ENCODE measurements at places on chromosomes 3 and 15.

DNA sequence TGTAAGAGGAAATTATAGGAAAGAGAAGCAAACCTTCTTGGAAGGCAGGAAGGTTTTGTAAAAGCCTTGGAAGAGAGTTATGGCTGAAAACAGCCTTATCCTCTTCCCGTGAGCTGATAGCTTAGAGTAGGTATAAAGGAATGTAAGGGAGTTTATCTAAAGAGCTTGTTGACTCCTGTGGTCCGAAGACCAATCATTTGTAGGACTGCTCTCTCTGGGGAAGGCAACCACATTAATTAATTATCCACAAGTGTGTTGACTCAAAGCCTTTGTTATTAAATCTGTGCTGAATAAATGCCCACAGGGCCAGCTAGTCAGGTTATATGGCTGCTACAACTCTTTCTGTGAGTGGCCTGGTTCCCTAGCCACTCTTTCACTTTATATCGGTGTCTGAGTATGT, 452.1 kb upstream of the RASGRP1 start:
- no peak for DNase-seq

DNA sequence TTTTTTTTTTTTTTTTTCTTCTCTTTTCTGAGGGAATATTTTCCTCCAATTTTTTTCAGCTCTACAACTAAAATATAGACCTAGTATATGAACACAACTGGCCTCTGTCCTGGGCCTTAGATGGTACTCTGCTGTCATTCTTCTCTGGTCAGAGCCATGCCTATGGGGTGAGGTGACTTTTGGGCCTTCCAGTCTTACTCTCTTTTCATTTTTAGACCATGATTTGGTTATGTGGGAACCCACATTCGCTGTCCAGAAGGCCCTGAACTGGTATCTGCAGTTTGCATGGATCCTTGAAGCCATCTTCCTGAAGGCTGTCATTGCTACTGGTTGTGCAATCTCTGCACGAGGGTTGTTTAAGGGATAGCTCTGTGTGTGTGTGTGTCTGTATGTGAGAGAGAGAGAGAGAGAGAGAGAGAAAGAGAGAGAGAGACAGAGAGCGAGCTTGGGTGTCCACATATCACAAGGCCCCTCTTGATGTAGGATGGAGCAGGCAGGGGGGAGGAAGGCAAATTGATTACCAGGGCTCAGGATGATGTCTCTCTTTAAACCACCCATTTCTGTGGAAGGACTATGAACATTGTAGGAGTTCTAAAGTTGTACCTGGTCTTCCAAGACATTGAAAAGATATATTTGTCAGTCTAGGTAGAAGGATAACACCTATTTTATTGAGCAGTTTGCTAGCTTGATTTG, 6.9 kb downstream of the TGFBR2 start:
- no peak for DNase-seq

DNA sequence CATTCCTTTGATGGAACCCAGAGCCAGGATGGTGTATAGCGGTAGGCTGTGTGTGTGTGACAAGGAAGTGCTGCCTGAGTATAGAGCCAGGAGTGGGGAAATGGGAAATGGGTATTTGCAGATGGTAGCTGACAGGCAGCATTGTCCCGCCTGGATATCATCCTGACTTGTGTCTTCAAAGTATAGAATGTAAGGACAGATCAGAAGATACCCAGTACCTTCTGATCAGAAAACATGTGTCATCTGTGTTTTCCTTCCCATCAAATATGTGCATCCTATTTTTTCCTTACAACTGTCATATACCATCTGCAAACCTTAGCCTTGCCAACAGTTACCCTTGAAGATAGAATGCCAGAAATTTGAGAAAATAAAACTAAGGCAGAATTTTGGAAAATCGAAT, 146.2 kb upstream of the CBLB start:
- DNase-seq, result no peak

DNA sequence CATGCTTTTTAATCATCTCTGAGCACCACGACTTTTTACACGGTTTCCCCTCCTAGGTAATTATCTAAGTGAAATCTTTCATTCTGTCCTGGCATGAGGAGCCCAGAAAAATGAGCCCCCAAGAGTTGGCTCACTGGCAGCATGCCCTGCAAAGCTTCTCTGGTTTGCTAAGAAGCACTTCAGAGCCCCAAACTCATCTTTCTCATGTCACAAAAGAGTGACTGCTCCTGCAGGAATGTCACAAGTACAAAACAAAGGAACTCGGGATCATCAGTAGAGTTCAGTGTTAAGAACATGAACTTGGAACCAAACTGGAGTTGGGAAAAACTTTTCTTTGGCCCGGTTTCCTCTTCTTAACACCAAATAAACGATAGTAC, 123.9 kb downstream of the FOXB1 start:
- no peak for DNase-seq
